Hindlimb muscle (tissue), 1 donor: ENCODE measurements at places on chromosomes 5 and 9. TPM values are rescaled to one million over a fixed set of nuclear protein-coding genes. Genes with fewer than 3 reads are reported as not detected.
A peak's percentile ranks its signal among the peaks of the same experiment; 100 is the strongest.

GRCh38 chr5:310516-310915 is 11.0 kb upstream of the AHRR start:
- no peak for DNase-seq

DNA sequence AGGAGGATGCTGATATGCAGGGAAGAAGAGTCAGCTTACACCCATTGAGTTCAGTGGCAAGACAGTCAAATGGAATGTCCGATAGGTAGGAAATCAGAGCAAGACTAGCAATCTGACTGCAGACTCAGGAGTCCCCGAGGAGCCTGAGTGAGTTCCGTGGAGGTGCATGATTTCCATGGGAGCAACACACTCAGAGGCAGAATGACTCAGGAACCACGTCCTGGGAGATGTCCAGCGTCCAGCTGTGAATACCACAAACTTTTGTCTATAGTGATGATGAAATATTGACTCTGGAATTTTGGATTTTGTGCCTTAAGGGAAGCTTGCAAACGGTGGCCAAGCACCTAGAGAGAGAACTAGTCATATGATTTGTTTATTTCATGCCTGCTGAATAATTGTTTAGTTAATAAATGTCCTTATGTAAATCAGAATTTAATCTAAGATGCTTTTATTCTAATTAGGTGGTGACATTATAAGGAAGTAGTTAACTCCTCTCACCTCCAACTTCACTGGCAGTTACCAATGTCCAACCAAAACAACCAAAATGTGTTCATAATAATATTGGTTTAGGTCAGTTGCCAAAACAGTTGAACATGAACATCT is 100.4 kb downstream of the PDE4D start:
- no peak for DNase-seq

DNA sequence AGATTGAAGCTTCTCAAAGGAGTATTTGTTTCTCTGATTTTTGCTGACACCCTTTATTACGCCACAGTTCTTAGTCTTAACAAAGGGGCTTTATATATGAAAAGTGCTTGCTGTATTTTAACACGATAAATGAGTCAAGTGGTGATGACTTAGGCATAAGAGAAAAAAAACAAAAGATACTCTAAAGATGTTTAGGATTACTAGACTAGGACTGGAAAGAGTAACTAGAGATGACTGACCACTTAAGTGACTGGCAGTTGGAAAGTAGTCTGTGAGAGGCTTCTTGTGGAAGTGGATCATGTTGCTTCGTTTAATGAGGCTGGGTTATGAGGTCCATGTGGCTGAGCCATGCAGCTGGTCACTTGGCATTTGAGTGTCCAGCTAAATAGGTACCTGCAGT is 69.4 kb upstream of the ACTBL2 start:
- no peak for DNase-seq

GRCh38 chr5:168327019-168327421 is 35.6 kb downstream of the WWC1 start:
- DNase-seq: no peak

GRCh38 chr5:153783362-153783658 is 255.4 kb downstream of the FAM114A2 start:
- DNase-seq: no peak

DNA sequence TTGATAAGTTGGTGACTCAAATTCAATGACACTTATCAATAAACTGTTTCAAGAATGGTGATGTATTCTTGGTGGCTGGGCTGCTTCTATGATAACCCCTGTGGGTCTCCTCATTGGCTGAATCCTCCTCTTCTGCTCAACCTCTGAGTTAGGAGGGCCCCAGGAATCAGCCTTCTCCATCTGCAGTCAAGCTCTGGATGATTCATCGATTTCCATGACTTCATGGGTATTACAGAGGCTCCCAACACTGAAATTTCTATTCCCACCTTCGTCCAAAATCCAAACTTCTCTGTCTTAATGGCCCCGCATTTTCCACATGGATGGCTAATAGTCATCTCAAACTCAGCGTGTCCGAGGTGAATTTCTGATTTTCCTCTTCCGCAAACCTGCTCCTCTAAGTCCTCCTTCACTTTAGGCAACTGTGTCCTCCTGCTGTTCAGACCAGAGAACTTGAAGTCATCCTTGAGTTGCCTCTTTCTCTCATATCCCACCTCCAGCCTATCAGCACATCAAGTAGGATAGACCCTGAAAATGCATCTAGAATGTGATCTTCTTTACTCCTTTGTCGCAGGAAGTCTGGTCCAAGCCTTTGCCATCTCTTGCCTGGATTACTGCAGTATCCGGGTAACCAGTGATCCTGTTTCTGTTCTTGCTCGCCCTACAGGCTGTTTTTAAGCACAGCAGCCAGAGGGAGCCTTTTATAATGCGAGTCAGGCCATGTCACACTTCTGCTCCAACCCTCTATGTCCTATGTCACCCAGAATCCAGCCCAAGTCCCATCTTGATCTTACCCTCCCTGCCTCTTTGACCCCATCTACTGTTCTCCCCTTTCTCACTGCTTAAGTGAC is 41.4 kb upstream of the IL7R start:
- DNase-seq: no peak

GRCh38 chr9:21802418-21803000 is at the start of gene MTAP:
Gene MTAP, plus strand, starts transcription at chr9:21802636. Its CDS starts 113 bp downstream, at chr9:21802749.
- DNase-seq: peak; percentile 94

- DNase-seq: no peak
These were observed 39.7 kb upstream of the TNFAIP8 start for GRCh38 chr5:119316086-119316485.

DNA sequence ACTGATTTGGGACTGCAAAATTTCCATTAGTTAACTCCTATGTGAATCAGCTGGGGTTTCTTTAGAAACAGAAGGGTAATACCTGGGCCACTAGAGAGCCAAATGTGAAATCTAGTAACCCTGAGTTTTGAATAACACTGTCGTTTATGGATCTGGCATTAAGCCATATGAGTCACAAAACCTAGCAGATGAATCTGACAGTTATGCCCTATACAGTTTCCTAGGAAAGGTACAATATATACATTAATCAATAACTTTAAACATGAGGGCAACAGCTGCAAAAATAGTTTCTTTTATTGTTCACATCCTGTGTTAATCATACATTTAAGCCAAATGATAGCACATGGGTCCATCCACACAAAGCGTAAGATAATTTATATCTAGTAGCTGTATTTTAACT is 56.9 kb downstream of the PAM start:
- no peak for DNase-seq

- DNase-seq: no peak
These were observed 130.4 kb downstream of the DAB2IP start for GRCh38 chr9:121781701-121782464.

DNA sequence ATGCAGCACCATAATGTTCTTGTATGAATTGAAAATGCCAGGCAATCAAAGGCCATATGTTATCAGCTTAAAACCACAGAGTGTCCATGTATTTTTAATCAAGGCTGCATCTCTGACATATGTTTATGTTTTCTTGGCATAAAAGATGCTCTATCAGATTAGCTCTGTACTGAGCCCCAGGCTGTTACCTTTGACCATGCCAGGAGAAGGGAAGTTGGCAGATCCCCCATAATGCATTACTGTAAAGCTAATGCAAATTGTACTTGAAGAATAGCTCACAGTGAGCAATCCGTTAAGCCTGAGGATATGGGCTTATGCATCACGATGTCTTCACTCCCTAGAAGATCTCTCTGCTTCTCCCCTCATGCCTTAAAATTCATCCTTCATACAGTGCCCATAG is 414.4 kb downstream of the BRINP1 start:
- no peak for DNase-seq

- no peak for DNase-seq
These were observed 1.2 kb downstream of the LCN15 start for GRCh38 chr9:136762915-136763648.

- no peak for DNase-seq
These were observed 179.1 kb downstream of the AOPEP start for GRCh38 chr9:94905606-94906005.

GRCh38 chr5:158770506-158770905 is 329.2 kb downstream of the EBF1 start:
- no peak for DNase-seq

DNA sequence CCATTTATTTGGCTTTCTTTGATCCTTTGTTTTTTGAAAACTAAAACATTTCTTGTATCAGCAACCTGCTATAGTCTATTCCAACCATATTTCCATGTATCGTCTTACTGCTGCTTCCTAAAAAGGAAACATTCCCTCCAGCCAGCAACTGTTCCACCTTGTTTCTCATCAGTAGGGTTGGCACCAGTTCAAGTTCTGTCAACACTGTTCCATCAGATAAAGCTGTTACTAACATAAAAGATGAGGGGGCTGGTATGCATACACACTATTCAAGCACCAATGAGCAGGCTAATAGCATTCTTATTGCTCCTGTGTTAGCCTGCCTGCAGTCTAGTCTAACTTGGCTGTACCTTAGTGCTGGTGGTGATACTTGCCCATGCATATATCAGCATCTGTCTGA is 178.3 kb downstream of the CWC27 start:
- no peak for DNase-seq

DNA sequence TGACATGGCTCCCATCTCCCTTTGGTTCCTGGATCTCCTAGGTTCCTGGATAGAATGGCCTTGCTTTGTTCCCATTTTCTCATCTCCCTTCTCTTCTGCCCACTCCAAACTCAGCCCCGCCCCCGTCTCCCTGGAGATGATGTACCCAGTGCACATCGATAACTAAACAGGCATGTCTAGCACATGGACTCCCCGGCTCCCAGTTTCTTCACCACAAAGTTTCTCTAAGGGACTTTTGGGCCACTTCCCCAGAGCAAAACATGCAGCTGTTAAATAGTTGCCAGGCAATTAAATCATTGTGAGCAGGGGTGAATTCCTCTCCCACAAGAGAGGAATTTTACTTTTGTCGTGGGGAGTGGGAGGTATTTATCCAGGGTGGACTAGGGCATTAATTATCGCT is 259.0 kb downstream of the GADD45G start:
- DNase-seq: no peak

GRCh38 chr5:8686707-8687106 is 817.8 kb downstream of the MTRR start:
- DNase-seq: no peak

DNA sequence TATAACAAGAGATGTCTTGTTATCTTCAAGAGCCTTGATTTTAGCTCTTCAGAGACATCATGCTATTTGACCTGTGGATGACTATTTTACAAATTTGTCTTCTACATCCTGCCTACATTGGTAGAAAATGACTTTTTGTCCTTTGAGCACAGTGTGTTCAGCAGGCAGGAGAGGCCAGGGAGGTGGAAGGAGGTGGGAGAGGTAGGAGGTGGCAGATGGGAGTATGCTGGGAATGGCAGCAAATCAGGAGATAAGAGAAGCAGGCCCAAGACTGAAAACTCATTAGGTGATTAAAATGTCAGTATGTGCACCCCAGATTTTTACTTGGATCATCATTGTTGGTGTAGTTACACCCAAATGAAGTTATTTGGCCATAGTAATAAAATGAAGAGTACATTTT is 44.1 kb downstream of the PTPN3 start:
- DNase-seq: no peak

DNA sequence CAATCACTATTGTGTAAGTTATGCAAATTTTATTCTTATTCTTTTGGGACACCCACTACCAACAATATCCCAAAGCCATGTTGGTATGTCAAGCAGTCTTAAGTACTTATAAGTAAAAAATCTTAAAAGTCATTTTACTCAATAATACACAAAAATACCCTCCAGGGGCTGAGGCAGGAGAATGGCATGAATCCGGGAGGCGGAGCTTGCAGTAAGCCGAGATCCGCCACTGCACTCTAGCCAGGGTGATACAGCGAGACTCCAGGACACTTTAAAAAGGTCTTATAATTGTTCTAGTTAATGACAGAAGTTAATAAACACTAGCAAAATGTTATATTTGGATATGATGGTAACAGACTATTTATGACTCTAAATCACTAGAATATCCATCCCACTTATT is 16.8 kb downstream of the CLINT1 start:
- DNase-seq: no peak

GRCh38 chr5:53035868-53036381 is 46.8 kb downstream of the ITGA2 start:
- no peak for DNase-seq

- peak; percentile 38 for DNase-seq
These were observed 130.7 kb downstream of the SEC61B start for GRCh38 chr9:99352826-99353225.

- no peak for DNase-seq
These were observed 37.4 kb upstream of the SLC44A1 start for GRCh38 chr9:105206821-105207699.

DNA sequence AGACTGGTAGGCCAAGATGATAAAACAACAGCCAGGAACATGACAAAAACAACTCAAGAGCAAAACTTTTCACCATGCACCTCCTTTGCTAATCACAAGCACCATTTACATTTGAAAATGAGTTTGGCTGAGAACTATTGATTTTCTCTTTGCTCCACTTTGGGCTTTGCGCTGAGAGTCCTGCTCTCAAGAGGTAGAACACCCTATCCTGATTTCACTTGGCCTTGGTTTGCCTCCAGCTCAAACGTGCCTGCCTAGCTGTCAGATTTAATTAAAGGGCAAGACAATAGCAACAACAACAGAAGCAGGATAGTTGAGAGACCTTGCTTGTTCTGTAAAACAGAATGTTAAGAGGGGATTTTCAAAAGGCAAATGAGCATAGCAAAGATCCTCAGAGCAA is 128.2 kb upstream of the ASTN2 start:
- DNase-seq: no peak

DNA sequence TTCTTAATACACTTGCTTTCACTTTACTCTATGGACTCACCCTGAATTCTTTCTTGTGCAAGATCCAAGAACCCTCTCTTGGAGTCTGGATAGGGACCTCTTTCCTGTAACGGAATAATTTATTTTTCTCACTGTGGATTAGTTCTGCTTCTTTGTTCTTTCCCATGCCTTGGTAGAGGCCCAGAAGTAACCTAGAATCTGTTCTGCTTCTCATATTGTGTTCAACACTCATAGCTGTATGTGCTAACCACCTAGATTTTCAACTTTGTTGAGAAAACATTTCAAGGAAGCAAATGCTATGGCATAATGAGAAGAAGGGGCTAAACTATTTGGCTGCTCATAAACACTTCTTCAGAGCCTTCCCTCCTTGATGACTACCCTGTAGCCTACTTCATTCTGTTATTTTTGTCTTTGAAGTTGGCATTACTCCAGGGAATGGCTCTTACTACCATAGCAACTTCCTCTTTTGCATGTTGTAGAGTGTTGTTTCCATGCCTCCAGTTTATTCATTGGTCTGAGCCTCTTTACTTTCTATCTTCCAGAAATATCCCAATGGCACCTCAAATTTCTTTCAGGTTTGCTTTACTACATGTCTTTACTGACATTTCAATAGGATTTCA is 74.3 kb downstream of the KIAA0825 start:
- DNase-seq: peak; percentile 8

PGM5 gene
- 61.6 TPM for polyA plus RNA-seq

PDE6A gene
- polyA plus RNA-seq: 0.09 TPM

CDC25C gene
- 2.4 TPM for polyA plus RNA-seq

FCHO2 gene
- polyA plus RNA-seq: 18.1 TPM

FOXB2 gene
- polyA plus RNA-seq: not detected

FAM163B gene
- not detected for polyA plus RNA-seq

GPR21 gene
- polyA plus RNA-seq: 0.39 TPM

DNM1 gene
- polyA plus RNA-seq: 51.3 TPM

FOXD1 gene
- 0.50 TPM for polyA plus RNA-seq

TUSC1 gene
- polyA plus RNA-seq: 12.4 TPM

GMCL2 gene
- not detected for polyA plus RNA-seq

PDE4D gene
- polyA plus RNA-seq: 40.8 TPM
